M059J (cell line): ENCODE measurements at places on chromosomes 2 and 18. TPM values are rescaled to one million over a fixed set of nuclear protein-coding genes. Genes with fewer than 3 reads are reported as not detected.
A peak's percentile ranks its signal among the peaks of the same experiment; 100 is the strongest.

GRCh38 chr2:216880509-216881184 lies 20.8 kb upstream of the TNP1 start:
- peak; percentile 55 for DNase-seq

Gene CDK15
- 7.0 and 17.6 TPM in 2 replicates for total RNA-seq

Gene AAK1
- 32.6 and 52.0 TPM in 2 replicates for total RNA-seq

- no peak for DNase-seq
These were observed 638.9 kb downstream of the STK39 start for GRCh38 chr2:167608487-167608886.

- DNase-seq: no peak
These were observed 86.2 kb downstream of the COPS8 start for GRCh38 chr2:237171881-237172280.

DNA sequence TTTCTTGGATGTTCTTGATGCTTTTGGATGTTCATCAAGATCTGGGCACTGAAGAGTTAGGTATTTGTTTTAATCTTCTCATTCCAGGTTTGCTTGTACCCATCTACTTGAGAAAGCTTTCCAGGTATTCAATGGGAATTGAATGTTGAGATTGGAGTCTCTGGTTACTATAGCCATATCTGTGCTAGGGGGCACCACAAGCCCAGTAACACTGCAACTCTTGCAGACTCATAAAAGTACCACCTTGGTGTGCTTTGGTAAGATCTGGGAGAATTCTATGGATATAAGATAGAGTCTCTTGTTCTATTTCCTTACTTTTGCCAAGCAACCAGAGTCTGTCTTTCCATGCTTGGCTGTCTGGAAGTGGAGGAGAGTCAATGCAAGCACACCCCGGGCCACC lies 518.9 kb upstream of the VRK2 start:
- no peak for DNase-seq

- peak; percentile 97 for DNase-seq
These were observed 82.9 kb downstream of the CRIM1 start for GRCh38 chr2:36438449-36438977.

- DNase-seq: no peak
These were observed 18.6 kb upstream of the LINC00305 start for GRCh38 chr18:64167408-64167925.

Gene GRB14
- total RNA-seq: 0.15 TPM in 1 of 2 replicates, not detected in the other

- peak; percentile 62 for DNase-seq
These were observed 709 bp downstream of the UGP2 start for GRCh38 chr2:63842149-63843061.

GRCh38 chr18:26526128-26526965 lies 22.0 kb downstream of the KCTD1 start:
- DNase-seq: no peak

Gene SLC4A5
- total RNA-seq: 0.02 TPM in 1 of 2 replicates, not detected in the other

DNA sequence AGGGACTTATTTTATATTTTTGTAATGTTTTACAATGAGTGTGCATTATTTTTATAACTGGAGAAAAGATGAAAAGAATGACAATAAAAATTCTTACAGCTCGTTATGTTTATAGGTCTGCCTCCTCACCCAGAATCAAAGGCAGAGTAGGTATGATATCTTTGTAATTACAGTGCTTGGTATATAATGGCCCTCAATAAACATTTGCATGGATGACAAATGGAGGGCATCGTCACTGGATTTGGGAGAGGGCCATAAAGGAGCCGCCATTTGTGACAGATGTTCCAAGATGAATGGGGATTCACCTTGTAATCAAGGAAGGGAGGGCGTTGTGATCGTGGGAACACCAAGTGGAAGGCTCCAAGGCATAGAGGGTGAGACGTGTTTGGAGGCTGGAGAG lies 22.6 kb upstream of the GIGYF2 start:
- no peak for DNase-seq

GRCh38 chr2:120005834-120006521 lies 6.9 kb upstream of the EPB41L5 start:
- DNase-seq: peak; percentile 43

DNA sequence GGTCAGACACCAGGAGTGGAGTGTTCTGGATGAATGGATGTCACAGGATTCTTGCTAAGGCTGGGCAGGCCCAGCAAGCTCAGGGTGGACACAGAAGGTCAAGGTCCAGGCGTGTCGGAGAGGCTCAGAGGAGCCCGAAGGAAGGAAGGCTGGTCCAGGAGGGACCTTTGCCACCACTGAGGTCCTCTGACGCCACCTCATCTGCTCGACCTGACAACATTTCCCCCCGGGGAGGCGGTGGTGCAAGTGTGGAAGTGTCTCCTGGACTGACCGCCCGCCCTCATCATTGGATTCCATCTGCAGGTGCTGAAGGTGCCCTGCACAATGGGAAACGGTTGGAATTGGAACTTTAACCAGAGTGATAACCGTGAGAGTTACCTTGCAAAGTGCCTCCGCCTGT lies 124.6 kb downstream of the RTP5 start:
- DNase-seq: no peak

DNA sequence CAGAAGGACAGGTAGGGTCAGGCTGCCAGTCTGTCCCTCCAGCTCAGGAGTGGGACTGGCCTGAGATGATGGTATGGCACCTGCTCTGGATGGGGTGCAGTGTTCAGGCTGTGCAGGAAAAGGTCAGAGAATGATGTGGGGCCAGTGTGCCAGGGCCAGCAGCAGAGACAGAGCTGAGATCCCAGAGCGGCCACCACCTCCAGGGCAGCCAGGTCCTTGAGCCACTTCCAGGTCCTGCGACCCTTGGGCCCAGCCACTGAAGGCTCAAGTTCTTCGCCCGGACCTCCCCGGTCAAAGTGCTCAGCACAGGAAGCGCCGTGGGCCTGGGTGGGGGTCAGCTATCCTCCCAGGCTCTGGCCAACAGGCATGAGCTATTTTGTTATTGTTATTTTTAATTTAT lies 12.1 kb upstream of the ARMC9 start:
- DNase-seq: no peak

GRCh38 chr2:70475266-70475665 lies 78.4 kb downstream of the TGFA start:
- DNase-seq: no peak

- peak; percentile 77 for DNase-seq
These were observed 6.6 kb downstream of the D2HGDH start for GRCh38 chr2:241741016-241741415.

GRCh38 chr18:73891572-73892421 lies 255.8 kb downstream of the FBXO15 start:
- no peak for DNase-seq

GRCh38 chr2:24885221-24886125 lies 34.6 kb downstream of the ADCY3 start:
- DNase-seq: no peak

- DNase-seq: no peak
These were observed 442.5 kb downstream of the LRATD1 start for GRCh38 chr2:15074751-15075700.

- no peak for DNase-seq
These were observed 676.6 kb downstream of the TDRD15 start for GRCh38 chr2:21800356-21800755.

DNA sequence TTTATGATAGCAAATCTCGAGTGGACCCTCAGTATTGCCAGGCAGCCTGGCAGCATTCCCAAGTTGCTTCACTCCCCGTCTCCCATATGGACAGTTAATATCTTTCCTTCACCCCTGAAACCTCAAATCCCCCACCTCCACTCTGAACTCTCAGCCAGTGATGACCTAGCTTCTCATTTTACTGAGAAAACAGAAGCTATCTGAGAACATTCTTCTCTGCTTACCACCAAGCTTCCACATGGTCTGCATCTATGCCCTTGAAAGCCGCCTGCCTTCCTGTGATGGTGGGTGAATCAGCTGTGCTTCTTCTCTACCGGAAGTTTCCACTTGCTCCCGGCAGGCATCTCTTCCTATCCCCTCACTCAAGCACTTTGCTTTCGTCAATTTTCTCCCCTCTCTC lies 529.2 kb downstream of the EPHA4 start:
- no peak for DNase-seq

- no peak for DNase-seq
These were observed 29.2 kb upstream of the MFF start for GRCh38 chr2:227295806-227296205.

Gene NXPH2
- not detected in 2 replicates for total RNA-seq

GRCh38 chr18:73147590-73147989 lies 279.8 kb upstream of the NETO1 start:
- no peak for DNase-seq

GRCh38 chr18:49076654-49077166 lies 125.9 kb upstream of the SMAD7 start:
- no peak for DNase-seq
